ENCODE measurements at places on chromosomes 7 and 10.

DNA sequence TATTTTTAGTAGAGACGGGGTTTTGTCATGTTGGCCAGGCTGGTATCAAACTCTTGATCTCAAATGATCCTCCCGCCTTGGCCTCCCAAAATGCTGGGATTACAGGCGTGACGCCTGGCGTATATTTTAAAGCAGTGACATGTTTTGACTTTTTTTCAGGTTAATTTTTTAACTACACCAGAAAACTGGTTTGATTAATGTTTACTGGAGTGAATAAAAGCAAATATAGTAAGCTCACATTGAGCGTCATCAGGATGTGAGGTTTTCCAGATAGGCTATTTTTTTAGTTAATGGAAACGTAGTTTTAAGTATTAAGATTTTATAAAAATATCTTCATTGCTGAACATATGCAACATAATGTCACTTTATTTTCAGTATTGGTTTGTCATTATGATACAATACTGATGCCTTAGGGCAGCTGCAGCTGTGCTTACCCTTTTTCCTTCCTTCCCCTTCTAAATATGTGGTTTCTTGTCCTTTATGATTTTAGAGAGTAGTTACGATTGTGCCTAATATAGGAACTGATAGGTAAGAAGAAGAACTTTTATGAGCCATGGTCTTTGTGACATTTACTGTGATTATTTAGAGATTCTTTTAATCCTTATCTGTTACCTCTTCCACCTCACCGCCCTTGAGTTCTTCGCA lies 37.3 kb downstream of the TMEM60 start:
- no peak for DNase-seq

DNA sequence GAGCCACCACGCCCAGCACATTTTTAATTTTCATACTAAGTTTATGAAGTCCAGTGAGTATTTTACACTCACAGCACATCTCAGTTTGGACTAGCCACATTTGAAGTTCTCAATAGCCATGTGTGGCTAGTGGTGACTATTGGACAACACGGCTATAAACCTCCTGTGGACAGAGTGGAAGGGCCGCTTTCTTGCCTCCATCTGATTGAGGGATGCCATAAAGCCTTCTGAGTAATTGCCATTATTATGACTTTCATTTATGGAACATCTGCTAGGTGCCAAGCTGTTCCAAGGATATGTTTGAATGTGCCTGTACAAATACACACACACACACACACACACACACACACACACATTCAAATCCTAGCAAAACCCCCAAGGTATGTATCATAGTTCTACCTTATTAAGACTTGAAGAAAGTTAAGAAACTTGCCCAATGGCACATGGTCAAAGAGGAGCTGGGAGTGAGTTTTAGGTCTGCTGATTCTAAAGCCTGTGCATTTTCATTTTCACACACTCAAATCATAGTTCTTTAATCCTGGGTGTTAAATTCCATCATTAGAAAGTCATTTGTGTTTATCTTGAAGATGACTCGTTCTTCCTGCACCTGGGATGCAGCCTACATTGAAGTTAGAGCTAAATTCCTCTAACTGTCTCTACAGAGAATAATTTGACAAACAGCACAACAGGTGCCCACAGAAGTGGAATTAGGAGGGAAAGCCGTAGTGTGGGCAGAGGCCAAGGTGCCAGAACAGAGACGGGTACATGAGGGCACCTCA lies 143.3 kb downstream of the PKD1L1 start:
- no peak for DNase-seq

GRCh38 chr7:20450536-20450935 lies 119.8 kb downstream of the ITGB8 start:
- no peak for DNase-seq

- no peak for DNase-seq
Observed at GRCh38 chr10:124083740-124084397, 9.5 kb downstream of the CHST15 start.

GRCh38 chr10:30557884-30558283 lies 71.7 kb downstream of the LYZL2 start:
- no peak for DNase-seq
